ENCODE measurements at places on chromosomes 6 and 20. TPM values are rescaled to one million over a fixed set of nuclear protein-coding genes. Genes with fewer than 3 reads are reported as not detected.

GRCh38 chr6:135637701-135638100 is 140.2 kb upstream of the AHI1 start:
- no peak for DNase-seq

The SRMS gene
- total RNA-seq: not detected

DNA sequence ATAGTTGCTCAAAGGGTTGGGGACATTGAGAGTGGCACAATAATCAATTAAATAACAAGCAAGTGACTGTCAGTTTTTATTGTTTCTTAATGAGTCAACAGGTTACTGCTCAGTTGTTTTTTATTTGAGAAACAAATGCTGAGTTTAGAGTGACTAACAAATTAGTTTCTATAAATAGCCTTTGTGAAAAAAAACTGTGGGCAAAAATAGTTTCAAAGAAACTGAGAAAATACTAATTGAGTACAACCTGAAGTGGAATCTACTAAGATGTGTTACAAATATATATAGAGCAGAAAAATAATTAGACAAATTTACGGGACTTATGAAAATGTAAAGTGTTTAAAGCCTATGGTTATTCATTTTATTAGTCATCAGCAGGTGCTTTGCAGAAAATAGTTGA is 22.3 kb downstream of the BEND6 start:
- no peak for DNase-seq

GRCh38 chr20:17687800-17688199 is 5.8 kb upstream of the RRBP1 start:
- no peak for DNase-seq

The RGS17 gene
- total RNA-seq: 4.7 TPM

The PKHD1 gene
- 0.25 TPM for total RNA-seq

DNA sequence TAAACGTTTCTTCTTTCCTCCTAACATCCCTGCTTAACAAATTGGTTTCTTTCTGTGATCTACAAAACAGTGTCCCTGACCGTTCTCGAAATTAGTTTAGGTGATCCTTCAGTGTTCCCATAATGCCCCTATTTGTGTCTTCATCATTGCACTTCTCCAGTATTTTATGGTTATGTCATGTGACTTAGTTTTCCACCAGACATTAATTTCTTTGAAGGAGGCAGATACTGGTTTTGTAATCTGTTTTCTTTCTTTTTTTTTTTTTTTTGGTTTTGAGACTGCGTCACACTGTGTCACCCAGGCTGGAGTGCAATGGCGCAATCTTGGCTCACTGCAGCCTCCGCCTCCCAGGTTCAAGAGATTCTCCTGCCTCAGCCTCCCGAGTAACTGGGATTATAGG is 49.2 kb downstream of the FAM217A start:
- DNase-seq: no peak

The BPIFB1 gene
- not detected for total RNA-seq

The COQ3 gene
- total RNA-seq: 10.9 TPM

The GSTA2 gene
- total RNA-seq: not detected

DNA sequence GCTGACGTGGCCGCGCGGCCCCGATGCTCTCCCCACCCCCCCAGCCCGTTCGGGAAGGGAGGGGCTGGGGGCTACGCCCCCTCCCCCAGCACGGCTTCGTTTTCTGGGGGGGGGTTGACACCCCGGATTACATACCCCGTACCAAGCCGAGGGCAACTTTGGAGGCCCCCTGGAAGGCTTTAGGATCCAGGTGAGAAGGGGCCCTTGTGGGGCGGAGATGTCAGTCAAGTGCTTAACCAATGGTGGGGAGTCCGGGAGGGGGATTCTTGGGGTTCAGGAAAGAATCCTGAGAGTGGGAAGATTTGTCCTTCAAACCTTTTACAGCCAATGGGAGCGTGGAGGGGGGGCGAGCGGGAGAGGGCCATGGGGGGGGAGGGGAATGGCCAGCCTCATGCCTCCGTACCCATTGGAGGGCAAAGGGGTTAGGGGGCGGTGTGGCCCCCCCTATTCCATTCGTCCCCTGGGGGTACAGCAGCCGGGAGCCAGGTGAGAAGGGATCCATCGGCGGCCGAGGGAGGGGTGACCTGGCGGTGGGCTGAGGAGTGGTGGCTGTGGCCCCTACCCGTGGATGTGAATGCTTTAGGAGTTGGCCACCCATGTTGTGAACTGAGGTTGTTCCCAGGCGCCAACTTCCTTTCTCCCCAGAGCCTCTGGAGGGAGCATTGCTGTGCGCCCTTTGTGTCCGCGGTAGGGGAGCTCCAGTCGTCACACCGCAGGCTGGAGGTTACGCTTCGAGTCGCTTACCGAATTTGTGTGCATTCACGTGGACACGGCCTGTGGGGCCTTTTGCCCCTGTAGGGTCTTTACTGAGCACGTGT is 682 bp downstream of the BRD2 start:
- peak; percentile 63 for DNase-seq

GRCh38 chr6:80938131-80938530 is 814.4 kb downstream of the TENT5A start:
- DNase-seq: no peak

DNA sequence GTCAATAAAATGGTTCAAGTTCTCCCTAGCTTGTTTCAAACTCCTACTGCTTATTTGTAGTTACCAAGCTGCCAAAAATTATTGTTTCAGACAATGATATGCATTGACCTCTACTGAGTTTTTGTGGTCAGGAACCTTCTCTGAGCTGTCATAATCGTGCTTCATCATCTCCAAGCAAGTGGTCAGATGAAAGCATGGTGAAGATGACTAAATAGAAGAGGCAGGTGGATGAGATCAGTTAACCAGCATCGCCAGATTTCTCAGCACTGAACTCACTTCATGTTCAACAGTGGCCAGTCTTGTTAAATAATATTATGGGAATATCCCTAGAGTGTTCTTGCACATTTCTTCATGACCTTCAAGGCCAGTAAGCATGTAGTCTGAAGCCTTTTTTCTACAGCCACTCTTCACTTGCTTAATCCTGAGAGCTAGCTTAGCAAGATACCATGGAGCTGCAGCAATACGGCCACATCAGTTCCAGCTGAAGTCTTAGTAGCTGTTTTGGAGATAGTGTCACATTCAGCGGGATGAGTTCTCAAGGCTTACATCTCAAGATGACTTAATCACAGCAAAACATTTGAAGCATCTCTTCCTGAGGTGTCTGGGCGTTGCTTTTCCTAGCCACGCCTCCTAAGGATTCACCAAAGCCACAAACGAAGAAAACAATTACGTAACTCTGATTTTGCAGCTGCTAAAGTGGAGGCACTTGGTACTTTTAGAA is 101.6 kb upstream of the TMEM30A start:
- no peak for DNase-seq

DNA sequence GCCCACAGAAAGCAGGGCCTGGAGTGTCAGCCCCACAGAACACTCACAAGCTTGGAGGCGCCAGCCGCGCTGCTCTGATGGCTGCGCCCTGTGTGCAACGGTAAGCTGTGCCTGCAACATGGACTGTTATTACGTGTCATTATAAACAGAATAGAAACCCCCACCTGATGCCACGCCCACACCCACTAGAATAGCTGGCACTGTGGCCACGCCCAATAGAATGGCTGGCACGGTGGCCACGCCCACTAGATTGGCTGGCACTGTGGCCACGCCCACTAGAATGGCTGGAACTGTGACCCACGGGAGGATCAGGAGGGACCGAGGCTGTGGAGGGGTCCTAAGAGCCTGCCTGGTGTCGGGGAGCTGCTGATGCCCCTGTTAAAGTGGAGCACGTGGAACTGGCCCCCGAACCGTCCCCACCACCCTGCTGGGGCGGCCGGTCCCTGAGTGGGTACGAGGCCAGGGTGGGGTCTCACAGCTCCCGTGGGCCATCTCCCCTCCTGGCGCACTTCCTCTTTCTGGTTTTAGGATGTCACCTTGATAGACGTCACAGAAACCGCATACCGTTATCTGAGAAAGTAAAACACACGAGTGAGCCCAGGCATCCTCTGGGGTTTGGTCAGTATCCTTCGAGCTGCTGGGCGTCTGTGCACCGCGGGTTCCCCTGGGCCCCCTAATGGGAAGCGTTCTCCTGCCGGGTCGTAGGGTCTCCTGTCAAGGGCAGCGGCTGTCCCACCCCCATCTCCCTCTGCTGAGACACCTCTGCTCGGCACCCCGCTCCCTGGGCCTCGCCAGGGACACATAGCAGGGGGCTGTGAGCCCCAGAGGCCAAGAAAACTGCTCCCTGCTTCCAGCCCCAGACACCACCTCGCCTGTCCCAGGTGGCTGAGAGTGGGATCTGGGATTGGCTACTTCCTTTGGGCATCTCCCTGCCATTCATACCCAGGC is 25.4 kb downstream of the SLC17A9 start:
- no peak for DNase-seq

The AVP gene
- total RNA-seq: not detected

The OR12D3 gene
- total RNA-seq: not detected

The RIPOR2 gene
- 2.9 TPM for total RNA-seq

The TMEM74B gene
- total RNA-seq: 3.3 TPM

- DNase-seq: no peak
These were observed 52.7 kb downstream of the TXLNB start for GRCh38 chr6:139239064-139239463.

The EPPIN gene
- not detected for total RNA-seq

DNA sequence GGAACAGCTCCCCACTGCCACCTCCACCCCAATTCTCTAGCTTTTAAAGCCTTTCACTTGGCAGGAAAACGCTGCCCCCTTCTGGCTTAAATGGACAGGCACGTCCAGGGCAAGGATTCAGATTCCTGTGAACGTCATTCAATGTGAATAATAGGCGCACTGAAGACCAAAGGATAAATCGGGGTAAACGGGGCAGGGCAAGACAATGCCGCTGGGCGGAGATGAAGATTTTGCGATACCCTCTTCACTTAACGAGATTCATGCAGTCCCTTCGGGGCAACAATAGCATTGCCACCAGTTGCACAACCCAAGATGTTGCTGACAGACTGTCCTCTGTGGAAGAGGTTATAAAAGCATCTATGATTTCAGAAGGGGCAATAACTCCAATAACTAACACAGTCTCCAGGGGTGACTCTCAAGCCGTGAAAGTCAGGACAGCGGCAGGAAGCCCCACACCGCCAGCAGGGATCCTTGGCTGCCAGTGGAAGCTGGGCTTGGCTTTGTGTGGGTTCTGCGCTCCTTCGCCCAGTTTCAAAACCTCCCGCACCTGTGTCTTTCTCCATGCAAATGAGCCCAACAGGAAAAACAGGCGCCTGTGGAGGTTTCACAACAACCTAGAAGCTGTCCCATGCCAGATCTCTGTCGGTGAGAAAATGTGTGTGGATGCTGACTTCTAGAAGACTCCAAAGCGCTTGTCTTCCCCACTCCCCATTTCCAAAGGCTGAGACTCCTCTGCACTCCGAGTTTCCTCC is 291.8 kb downstream of the BMP7 start:
- peak; percentile 70 for DNase-seq

DNA sequence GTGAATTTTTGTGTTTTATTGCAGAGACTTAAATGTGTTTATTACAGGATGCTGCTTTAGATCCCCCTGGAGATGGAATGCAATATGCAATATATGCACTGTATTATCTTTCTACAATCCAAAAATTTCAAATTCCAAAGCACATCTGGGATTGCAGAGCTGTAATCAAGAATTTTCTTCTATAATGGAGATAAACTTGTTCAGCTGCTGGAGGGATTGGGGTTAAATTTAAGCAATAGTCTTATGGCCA is 66.4 kb downstream of the MKKS start:
- no peak for DNase-seq

DNA sequence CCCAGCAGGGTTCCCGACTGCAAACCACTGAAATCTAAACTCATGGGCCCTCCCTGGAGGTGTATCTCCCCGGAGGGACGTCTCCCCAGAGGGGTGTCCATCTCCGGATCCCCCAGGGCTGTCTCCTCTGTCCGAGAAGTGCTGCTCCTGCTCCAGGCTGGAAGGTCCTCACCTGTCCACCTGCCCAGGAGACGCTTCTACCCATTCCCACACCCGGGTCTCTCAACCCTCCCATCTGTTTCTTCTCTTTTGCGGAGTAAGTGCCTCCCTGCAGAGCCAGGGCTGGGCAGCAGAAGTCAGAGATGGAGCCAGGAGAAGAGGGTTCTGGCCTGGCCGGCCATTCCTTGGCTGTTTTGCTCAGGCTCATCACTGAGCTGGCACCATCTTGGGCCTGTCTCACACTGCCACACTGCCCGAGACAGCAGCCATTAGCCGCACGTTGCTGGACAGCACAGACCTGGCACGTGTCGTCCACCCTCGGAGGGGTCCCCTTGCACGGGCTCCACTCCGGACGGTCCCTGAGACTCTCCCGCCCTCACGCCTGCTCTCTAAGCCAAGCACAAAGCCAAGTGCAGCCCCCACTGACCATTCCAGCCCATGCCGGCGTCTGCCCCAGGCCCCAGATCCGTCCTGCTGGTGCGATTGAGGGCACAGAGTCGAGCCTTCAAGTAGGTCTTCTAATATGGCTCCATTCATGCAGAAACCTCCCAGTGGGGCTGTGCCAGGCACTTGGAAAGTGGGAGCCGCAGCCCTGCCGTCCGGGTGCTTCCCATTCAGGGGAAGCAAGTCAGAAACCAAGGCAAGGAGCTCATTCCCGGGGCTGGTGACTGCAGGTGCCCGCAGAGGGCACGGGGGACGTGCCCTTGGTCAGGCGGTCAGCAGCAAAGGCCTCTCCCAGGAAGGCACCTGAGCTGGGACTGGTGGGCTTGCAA is 367.7 kb downstream of the TAF4 start:
- DNase-seq: no peak

The NNAT gene
- total RNA-seq: 113 TPM

The EEF1A1 gene
- 11,975 TPM for total RNA-seq

GRCh38 chr6:162554531-162554930 is 173.0 kb downstream of the PRKN start:
- DNase-seq: no peak

- DNase-seq: no peak
These were observed 126.4 kb downstream of the MMUT start for GRCh38 chr6:49336514-49337131.

DNA sequence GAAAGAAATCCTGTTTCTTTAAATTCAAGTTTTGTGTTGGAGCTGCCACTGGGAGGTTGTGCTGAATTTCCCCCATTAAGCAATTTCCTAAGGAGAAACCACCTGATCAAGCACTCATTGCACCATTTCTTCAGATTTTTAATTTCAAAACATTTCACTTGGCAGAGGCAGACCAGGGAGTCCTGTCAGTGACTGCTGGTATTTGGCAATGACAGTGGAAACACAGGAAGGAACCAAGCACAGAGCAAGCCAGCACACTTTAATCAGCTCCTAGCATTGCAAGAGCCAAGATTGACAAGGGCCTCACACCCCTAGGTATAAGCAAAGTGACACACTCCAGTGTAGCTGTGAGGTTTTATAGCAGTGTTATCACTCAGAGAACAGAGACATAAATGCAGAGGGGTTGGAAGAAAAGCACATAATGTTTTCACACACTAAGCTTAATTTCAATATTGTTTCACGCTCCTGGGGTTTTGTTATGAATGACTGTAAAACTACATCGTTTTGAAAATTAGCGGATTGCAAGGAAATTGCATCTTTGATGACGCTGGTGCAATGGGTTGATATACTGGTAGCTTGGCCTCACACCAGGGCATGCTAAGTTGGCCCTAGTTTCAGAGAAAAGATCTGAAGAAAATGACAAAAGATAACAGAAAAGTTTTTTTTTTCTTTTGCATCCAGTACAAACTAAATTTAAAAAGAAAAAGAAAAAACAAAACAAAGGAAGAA is 768.4 kb downstream of the TFAP2A start:
- DNase-seq: no peak

The TBXT gene
- total RNA-seq: not detected

GRCh38 chr20:48393737-48394314 is 434.0 kb downstream of the PREX1 start:
- DNase-seq: no peak

The BPIFB2 gene
- total RNA-seq: not detected

The DDRGK1 gene
- total RNA-seq: 57.2 TPM

The EDN1 gene
- not detected for total RNA-seq
